ENCODE measurements at places on chromosomes 12 and 14. TPM values are rescaled to one million over a fixed set of nuclear protein-coding genes. Genes with fewer than 3 reads are reported as not detected.

GRCh38 chr12:58405363-58405762 lies 464.0 kb downstream of the ATP23 start:
- no peak overlapping the region for H3K4me3 ChIP-seq
- H3K27ac ChIP-seq: no peak overlapping the region
- no peak for DNase-seq
- H3K27me3 ChIP-seq: no peaks in the 10 kb centered on the region
- no peaks in the 10 kb centered on the region for H3K36me3 ChIP-seq

CNIH1 gene
- 73.4 TPM for total RNA-seq

- H3K27me3 ChIP-seq: no peaks in the 10 kb centered on the region
- peaks cover 58% of the 10 kb centered on the region for H3K4me1 ChIP-seq
- H3K36me3 ChIP-seq: no peaks in the 10 kb centered on the region
- DNase-seq: no peak
- H3K27ac ChIP-seq: peak overlapping the region; percentile 10
Observed at GRCh38 chr14:63892265-63892664, 39.5 kb downstream of the SYNE2 start.

DNA sequence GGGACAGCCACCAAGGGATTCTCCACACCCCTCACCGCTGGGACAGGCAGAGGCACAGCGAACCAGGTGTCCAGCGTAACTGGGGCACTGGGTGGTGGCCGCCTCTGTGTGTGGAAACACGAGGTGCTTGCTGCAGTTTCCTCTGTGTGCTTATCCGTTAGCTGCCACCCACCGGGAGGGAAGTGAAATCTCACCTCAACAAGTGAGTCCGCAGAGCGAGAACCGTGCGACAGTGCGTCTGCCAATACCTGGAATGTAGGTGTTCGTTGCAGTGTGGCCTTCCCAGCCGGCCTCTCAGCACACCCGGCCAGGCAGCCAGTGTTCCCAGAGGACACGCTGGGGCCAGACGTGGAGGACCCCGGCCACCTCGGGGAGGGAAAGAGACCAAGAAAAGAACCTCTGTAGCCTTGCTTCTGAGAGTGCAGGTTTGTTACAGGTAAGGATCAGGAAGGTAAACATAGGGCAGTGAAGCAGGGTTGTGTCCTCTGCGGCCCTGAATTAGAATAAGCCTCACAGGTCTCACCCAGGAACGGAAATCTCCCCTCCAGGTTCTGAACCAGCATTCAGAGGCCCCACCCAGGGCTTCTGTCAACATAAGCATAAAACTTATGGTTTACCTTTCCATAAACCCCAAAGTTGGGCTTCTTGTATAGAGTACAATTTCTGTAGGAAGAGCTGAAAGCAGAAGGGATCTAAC lies 1.5 kb downstream of the BCL2L14 start:
- no peak for DNase-seq
- no peak overlapping the region for H3K27ac ChIP-seq
- H3K4me1 ChIP-seq: no peaks in the 10 kb centered on the region
- no peaks in the 10 kb centered on the region for H3K36me3 ChIP-seq
- no peaks in the 10 kb centered on the region for H3K27me3 ChIP-seq

GRCh38 chr14:32925439-32925838 lies 13.2 kb upstream of the NPAS3 start:
- no peaks in the 10 kb centered on the region for H3K4me1 ChIP-seq
- H3K27me3 ChIP-seq: no peaks in the 10 kb centered on the region
- H3K4me3 ChIP-seq: no peak overlapping the region
- no peak overlapping the region for H3K27ac ChIP-seq
- H3K36me3 ChIP-seq: no peaks in the 10 kb centered on the region

KLHL33 gene
- total RNA-seq: 4.7 TPM

CIDEB gene
- 0.92 TPM for total RNA-seq

DNA sequence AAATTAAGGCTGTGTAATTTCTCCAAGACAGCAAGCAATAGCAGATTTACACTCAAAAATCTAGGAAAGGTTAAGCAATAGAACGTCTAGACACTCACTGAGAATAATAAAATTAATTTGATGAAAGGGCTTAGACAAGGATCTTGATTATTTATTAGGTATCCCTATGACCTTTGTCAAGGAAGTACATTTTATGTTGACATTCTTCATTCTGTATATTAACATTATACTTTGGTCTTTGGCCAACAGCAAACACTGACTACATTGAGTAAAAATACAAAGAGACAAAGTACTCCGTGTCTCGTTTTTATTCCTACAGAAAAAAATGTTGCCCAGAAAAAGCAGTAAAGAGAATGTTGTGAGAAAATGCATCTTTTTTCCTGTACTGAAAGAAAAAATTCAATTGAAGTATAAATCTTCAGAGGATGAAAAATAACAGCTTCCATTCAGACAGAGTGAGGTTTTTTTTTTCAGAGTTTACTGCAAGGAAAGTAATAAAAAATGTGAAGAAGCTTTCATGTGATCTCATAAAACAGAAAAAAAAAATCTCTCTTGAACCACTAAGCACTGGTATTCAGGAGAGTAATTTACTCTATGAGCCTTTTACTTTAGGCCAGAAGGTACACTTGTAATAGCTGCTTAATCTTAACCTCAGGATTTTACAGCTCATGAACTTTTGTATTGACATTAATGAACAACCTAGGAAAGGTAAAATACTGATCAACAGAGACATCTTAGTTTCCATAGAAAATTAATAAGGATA lies 605.0 kb downstream of the FSCB start:
- DNase-seq: no peak
- no peaks in the 10 kb centered on the region for H3K36me3 ChIP-seq
- no peak overlapping the region for H3K27ac ChIP-seq
- H3K27me3 ChIP-seq: no peaks in the 10 kb centered on the region

RILPL1 gene
- total RNA-seq: 65.3 TPM
